ENCODE measurements at places on chromosomes 4 and X. TPM values are rescaled to one million over a fixed set of nuclear protein-coding genes. Genes with fewer than 3 reads are reported as not detected.

DNA sequence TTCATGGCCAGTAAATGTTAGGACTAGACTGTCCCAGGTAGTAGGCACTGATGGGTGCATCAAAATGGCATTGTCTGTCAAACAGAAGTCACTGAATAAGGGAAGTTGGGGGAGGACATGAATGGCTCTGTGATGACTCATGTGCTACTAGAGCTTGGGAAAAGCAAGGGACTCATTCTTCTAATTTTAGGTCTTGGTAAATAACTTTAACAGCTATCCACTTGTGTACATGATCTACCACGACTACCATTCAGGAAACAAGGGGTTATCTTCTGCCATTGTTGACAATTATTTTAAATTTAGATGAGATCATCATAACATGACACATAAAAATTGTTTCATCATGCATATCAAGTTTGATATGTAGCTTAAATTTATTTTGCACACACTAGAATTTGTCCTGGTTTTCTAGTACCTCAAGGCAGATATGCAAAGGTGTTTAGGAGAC, 6.3 kb downstream of the AREG start:
- no peak overlapping the region for H3K27ac ChIP-seq
- DNase-seq = no peak
- H3K36me3 ChIP-seq = no peaks in the 10 kb centered on the region
- H3K27me3 ChIP-seq = peaks cover 5% of the 10 kb centered on the region
- no peak overlapping the region for H3K4me3 ChIP-seq

DNA sequence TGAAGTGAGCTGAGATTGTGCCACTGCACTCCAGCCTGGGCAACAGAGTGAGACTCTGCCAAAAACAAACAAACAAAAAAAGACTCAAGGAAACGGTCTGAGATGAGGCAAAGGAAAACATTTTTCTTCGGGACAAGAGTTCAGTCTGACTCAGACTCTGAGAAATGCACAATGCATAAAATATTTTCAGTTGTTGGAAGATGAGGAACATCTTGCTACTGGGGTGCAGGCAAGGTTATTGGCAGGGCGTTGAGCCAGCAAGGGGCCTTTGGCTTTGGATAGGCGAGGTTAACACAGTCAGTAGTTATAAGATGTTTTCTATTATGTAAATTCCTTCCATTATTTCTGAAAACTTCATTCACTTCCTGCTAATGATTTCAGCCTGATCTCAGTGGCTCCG, 96.1 kb upstream of the VCX start:
- H3K4me1 ChIP-seq = no peaks in the 10 kb centered on the region
- H3K27me3 ChIP-seq = no peaks in the 10 kb centered on the region
- no peak overlapping the region for H3K27ac ChIP-seq
- no peak overlapping the region for H3K4me3 ChIP-seq
- no peaks in the 10 kb centered on the region for H3K36me3 ChIP-seq

DNA sequence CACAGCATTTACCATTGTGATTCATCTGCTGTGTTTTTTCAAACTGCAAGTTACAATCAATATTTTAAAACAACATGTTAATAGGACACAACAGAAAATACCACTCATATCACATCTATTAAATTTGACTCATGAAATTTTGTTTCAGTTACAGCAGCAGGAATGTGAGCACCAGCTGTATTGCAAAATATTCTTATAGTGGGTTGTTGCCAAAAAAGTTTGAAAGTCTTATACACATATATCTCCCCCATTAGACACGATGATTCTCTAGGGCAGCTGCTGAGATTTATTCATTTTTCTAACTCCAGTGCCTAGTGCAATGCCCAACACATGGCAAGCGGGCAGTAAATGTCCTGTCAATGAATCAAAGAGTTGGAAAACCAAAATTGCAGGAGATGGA, 26.6 kb upstream of the NKX3-2 start:
- no peak for DNase-seq
- no peak overlapping the region for H3K27ac ChIP-seq
- no peaks in the 10 kb centered on the region for H3K27me3 ChIP-seq
- no peaks in the 10 kb centered on the region for H3K4me1 ChIP-seq

- H3K36me3 ChIP-seq = peaks cover 15% of the 10 kb centered on the region
- no peak overlapping the region for H3K4me3 ChIP-seq
- H3K27ac ChIP-seq = no peak overlapping the region
Measured at GRCh38 chrX:1720836-1721235, 106.0 kb downstream of the ASMT start.

DNA sequence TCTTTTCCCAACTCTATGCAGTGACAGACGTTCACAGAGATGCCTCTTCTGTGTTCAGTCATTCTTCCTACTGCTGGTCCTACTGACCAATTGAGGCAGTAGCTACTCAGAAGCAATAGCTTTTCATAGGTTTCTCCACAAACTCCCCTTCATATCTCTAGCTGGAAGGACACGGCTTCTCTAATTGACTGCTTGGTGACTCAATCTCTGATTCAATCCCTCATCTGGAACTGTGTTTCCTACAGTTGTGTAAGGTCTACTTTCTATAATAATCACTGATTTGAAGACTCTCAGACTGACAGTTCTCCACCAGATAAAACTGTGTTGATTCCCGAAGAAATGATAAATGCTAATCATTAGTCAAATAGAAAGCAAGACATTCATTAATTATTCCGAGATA, 111.5 kb downstream of the DTHD1 start:
- peaks cover 5% of the 10 kb centered on the region for H3K27me3 ChIP-seq
- DNase-seq = no peak
- H3K27ac ChIP-seq = no peak overlapping the region
- H3K4me1 ChIP-seq = peaks cover 14% of the 10 kb centered on the region

- no peaks in the 10 kb centered on the region for H3K36me3 ChIP-seq
- H3K4me1 ChIP-seq = no peaks in the 10 kb centered on the region
- no peak overlapping the region for H3K27ac ChIP-seq
- DNase-seq = no peak
- no peaks in the 10 kb centered on the region for H3K27me3 ChIP-seq
- H3K4me3 ChIP-seq = no peak overlapping the region
Measured at GRCh38 chrX:23389196-23389792, 54.6 kb downstream of the PTCHD1 start.

The SEPTIN11 gene
- total RNA-seq = 66.4 TPM

GRCh38 chr4:102828497-102828808, 1.1 kb upstream of the UBE2D3 start:
- no peak for DNase-seq
- no peak overlapping the region for H3K27ac ChIP-seq
- H3K4me3 ChIP-seq = peak overlapping the region; percentile 85
- H3K27me3 ChIP-seq = no peaks in the 10 kb centered on the region

The STAP1 gene
- total RNA-seq = 7.4 TPM

GRCh38 chrX:124504111-124504983, 158.0 kb downstream of the SH2D1A start:
- H3K27ac ChIP-seq = no peak overlapping the region
- no peaks in the 10 kb centered on the region for H3K36me3 ChIP-seq
- no peaks in the 10 kb centered on the region for H3K27me3 ChIP-seq
- no peak overlapping the region for H3K4me3 ChIP-seq
- H3K4me1 ChIP-seq = peaks cover 9% of the 10 kb centered on the region
- DNase-seq = no peak

DNA sequence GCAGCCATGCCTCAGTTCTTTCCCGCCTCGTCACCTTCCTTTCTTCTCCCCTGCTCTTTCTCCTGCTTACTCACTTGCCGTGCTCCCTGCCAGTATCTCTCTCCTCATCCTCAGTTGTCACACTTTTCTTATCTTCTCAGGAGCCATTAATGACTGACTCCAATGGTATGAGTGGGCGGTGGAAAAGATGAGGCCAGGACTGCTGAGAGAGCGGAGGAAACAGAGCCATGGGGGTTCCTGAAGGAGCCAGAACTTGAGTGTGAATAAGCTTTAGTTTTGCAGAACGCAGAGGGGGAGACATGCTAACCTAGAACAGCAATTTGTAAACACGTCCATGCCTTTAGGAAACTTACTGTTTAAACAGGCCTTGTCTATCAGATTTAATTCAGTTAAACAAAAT, 126.5 kb downstream of the CHIC2 start:
- H3K27me3 ChIP-seq = no peaks in the 10 kb centered on the region
- DNase-seq = no peak
- no peak overlapping the region for H3K4me3 ChIP-seq
- peaks cover 3% of the 10 kb centered on the region for H3K36me3 ChIP-seq

DNA sequence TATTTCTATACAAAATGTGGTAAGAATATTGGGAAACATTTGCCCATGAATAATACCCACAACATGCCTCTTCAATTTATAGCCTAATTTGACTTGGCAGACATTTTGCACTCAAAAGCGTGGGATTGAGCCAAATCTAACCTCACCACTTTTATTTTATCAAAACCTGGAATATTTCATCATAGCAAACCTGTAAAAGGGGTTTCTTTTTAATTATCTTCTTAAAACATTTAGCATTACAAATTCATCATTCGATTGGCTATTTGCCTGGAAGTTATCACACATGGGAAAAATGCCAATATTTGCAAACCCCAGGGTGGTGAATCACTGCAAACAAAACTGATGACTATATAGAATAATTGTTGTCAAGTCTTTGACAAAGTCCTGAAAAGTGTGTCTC, 56.2 kb downstream of the VCX3B start:
- no peaks in the 10 kb centered on the region for H3K27me3 ChIP-seq
- H3K36me3 ChIP-seq = no peaks in the 10 kb centered on the region
- H3K27ac ChIP-seq = no peak overlapping the region
- no peak overlapping the region for H3K4me3 ChIP-seq
- no peaks in the 10 kb centered on the region for H3K4me1 ChIP-seq
- DNase-seq = no peak

DNA sequence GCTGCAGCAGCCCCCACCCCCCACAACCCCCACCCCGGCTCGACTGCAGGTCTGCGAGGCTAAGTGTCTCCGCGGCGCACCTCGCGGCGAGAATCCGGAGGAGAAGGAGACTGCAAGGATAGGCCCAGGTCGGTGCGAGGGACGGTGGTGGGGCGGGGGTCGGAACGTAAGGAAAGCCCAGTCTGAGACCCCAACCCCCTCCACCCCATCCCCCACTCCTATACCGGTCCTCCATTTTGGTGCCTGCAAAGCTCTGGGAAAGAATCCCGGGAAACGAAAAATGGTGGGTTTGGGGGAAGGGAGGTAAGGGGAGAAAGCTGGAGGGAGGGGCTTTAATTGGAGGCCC, 614 bp downstream of the BEX3 start:
- no peak for DNase-seq
- peak overlapping the region; percentile 78 for H3K4me3 ChIP-seq
- H3K27me3 ChIP-seq = no peaks in the 10 kb centered on the region
- H3K4me1 ChIP-seq = peaks cover 8% of the 10 kb centered on the region

DNA sequence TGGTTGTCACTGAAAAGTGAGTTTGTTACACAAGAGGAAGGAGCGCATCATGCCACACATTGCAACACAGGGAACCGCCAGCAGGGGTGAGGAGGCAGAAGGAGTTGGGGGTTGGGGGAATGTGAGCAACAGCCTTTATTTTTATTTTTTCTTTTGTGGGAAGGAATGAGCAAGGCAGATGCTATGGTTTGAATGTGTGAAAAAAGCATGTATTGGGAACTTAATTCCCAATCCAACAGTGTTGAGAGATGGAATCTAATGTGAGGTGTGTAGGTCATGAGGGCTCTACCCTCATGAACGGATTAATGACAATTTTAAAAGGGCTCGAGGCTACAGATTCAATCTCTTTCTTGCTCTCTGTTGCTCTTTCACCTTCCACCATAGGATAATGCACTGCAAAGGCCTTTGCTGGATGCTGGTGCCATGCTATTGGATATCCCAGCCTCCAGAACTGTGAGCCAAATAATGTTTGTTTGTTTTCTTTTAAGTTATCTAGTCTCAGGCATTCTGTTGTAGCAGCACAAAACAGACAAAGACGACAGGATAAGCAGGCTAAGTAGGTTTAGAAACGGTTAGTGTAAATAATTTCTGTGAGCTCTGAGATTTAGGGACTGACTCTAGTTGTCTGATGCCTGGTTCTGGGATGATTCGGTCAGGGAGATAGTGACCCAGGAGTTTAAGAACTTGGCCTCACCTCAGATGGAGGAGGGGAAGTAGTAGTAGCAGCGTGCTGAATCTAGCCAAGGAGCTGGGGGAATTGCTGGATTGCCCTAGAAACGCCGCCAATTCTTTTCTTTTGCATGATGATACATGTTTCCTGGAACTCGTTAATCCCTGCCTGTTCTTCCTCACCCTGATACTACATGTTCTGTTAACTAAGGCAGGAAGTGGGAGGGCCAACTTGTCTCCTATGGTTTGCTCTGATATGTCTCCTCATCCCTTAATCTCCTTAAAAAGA, 156.6 kb upstream of the CTSO start:
- no peaks in the 10 kb centered on the region for H3K27me3 ChIP-seq
- H3K4me3 ChIP-seq = no peak overlapping the region
- no peaks in the 10 kb centered on the region for H3K36me3 ChIP-seq
- no peak for DNase-seq

- H3K4me3 ChIP-seq = no peak overlapping the region
- H3K4me1 ChIP-seq = no peaks in the 10 kb centered on the region
- DNase-seq = no peak
Measured at GRCh38 chrX:16696956-16697355, 15.5 kb downstream of the CTPS2 start.

The SYN1 gene
- total RNA-seq = 1.4 TPM

GRCh38 chr4:73315091-73315490, 56.5 kb upstream of the ANKRD17 start:
- no peak for DNase-seq
- no peaks in the 10 kb centered on the region for H3K4me1 ChIP-seq
- H3K27ac ChIP-seq = no peak overlapping the region
- no peaks in the 10 kb centered on the region for H3K36me3 ChIP-seq
- no peak overlapping the region for H3K4me3 ChIP-seq

DNA sequence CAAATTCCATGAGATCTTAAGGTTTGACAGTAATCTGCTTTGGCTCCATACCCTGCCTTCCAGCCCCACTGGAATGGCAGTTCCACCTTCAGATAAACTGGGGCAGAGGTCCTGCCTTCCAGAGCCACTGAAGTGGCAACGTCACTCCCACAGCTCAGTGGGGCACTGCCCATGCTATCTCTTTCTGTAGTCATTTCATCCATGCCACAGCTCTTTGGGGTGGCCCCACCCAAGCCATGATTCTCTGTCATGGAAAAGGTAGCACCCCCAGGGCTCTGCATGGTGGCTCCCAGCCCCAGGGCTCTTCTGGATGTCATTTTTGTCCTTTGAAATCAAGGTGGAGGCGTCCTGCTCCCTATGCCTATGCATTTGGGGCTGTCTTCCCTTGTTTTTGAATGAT, 596.5 kb downstream of the SPOCK3 start:
- H3K27ac ChIP-seq = no peak overlapping the region
- no peak overlapping the region for H3K4me3 ChIP-seq
- H3K27me3 ChIP-seq = no peaks in the 10 kb centered on the region
- H3K4me1 ChIP-seq = no peaks in the 10 kb centered on the region
- peaks cover 1% of the 10 kb centered on the region for H3K36me3 ChIP-seq
- DNase-seq = no peak

DNA sequence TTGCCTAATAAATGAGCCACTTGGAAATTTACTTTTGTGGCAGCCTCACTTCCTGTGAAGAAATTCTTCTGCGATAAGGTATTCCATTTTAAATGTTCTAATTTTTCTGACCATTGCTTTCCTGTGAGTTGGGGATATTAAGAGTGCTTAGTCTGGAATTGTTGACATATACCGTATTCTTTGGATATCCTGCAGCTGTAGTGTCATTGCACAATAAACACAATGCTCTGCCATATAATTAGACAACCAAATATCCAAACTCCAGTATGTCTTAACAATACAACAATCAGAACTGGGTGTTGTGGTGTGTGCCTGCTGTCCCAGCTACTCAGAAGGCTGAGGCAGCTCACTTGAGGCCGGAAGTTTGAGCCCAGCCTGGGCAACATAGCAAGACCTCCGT, 99.4 kb downstream of the LUZP4 start:
- H3K4me1 ChIP-seq = no peaks in the 10 kb centered on the region
- H3K27me3 ChIP-seq = no peaks in the 10 kb centered on the region
- no peaks in the 10 kb centered on the region for H3K36me3 ChIP-seq
- DNase-seq = no peak
- no peak overlapping the region for H3K27ac ChIP-seq
